ENCODE measurements at places on chromosomes 13 and 19.
A peak's percentile ranks its signal among the peaks of the same experiment; 100 is the strongest.

- no peaks in the 10 kb centered on the region for H3K36me3 ChIP-seq
- H3K4me1 ChIP-seq = peaks cover 55% of the 10 kb centered on the region
- no peak for DNase-seq
- peak overlapping the region; percentile 92 for H3K27ac ChIP-seq
- peak overlapping the region; percentile 94 for H3K4me3 ChIP-seq
- H3K27me3 ChIP-seq = peaks cover 20% of the 10 kb centered on the region
These were observed 4.0 kb downstream of the GRIN2D start for GRCh38 chr19:48397263-48398101.

- no peaks in the 10 kb centered on the region for H3K4me1 ChIP-seq
- no peak for DNase-seq
- no peaks in the 10 kb centered on the region for H3K36me3 ChIP-seq
- H3K27me3 ChIP-seq = no peaks in the 10 kb centered on the region
- H3K4me3 ChIP-seq = no peak overlapping the region
These were observed 18.7 kb upstream of the ATXN8OS start for GRCh38 chr13:70088926-70089325.

- peaks cover 5% of the 10 kb centered on the region for H3K36me3 ChIP-seq
- H3K4me1 ChIP-seq = peaks cover 96% of the 10 kb centered on the region
- DNase-seq = no peak
- peak overlapping the region; percentile 83 for H3K27ac ChIP-seq
These were observed 13.9 kb downstream of the FOXO1 start for GRCh38 chr13:40652588-40652940.

DNA sequence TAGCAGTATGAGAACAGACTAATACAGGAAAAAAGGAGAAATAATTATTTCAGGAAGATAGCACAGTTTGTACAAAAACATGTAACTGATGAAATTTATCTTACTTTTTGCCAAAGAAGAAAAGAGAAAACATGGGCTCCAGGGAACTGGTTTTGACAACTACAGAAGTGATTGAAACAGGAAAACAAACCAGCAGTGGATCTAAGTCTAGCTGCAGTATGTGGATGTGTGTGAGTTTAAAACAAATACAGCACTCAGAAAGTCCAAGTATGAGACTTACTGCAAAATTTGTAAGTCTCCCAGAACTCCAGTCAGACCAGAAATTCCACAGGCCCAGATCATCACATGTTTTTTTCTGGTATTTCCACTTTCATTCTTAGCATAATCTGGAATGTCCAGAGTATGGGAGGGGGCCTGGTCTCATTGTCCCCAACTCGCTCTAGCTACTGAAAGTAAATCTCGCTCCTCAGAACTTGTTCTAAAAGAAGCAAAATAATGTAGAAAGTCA is 259.5 kb downstream of the NHLRC3 start:
- no peak for DNase-seq
- no peaks in the 10 kb centered on the region for H3K4me1 ChIP-seq
- H3K4me3 ChIP-seq = no peak overlapping the region
- H3K36me3 ChIP-seq = peaks cover 3% of the 10 kb centered on the region
- H3K27me3 ChIP-seq = no peaks in the 10 kb centered on the region

DNA sequence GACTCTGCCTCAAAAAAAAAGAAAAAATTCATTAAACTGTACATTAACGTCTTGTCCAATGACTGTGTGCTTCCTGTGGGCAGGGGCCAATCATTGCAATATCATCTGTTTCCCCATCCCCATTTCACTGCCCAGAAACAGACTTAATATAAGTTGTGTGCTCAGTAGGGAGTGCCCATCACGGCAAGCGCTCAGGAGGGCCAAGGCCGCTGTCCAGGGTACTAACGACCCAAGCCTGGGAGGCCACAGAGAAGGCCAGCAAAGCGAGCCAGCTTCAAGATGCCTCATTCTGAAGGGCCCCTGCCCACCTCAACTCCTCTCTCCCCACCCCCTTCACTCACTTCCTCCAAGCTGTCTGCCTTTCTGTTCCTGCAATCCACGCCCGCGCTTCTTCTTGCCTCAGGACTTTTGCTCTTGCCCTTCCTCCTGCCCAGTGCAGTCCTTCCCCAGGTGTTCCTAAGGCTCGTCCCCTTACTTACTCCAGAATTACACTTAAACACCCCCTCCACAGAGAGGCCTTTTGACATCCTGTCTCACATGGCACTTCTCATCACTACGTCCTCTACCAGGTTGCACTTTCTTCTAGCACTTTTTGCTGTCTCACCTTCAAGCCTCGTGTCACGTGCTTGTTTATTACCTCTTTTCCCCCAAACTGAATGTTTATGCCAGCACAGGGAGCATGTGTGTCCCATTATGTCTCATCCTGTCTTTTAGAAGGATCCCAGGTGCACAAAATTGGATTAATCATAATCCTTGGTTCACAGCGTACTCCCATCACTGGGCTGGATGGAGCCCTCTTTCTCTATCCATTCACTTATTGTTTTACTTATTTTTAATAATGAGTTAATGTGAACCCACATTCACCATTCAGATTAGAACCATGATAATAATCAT is 11.3 kb upstream of the POU2F2 start:
- no peak for DNase-seq
- no peak overlapping the region for H3K4me3 ChIP-seq
- H3K36me3 ChIP-seq = no peaks in the 10 kb centered on the region
- no peaks in the 10 kb centered on the region for H3K27me3 ChIP-seq
- peaks cover 17% of the 10 kb centered on the region for H3K4me1 ChIP-seq
- no peak overlapping the region for H3K27ac ChIP-seq

- H3K4me3 ChIP-seq = no peak overlapping the region
- no peak overlapping the region for H3K27ac ChIP-seq
These were observed 2267.7 kb downstream of the PCDH9 start for GRCh38 chr13:64962404-64962803.

DNA sequence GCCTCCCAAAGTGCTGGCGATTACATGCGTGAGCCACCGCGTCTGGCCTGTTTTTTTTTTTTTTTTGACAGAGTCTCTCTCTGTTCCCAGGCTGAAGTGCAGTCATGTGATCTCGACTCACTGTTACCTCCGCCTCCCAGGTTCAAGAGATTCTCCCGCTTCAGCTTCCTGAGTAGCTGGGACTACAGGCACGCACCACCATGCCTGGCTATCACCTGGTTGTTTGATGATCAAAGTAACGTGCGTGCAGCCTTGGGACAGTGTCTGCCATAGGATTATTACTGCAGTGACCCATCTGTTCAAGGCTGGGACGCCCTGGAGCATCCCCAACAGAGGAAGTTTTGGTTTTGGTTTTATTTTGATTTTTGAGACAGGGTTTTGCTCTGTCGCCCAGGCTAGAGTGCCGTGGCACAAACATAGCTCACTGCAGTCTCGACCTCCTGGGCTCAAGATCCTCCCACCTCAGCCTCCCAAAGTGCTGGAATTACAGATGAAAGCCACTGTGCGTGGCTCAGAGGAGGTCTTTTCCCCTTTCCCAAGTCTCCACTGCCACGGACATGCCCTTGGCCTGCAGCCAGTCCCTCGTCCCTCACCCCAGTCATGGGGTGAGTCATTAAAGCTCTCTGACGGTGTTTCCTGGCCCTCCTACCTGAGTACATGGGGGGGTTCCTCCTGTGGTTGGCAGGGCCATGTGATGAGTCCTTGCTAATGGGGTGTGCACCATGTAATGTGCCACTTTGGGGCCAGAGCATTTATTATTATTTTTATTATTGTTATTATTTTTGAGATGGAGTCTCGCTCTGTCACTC is 65.6 kb downstream of the IER2 start:
- peaks cover 38% of the 10 kb centered on the region for H3K4me1 ChIP-seq
- H3K36me3 ChIP-seq = no peaks in the 10 kb centered on the region
- H3K27me3 ChIP-seq = no peaks in the 10 kb centered on the region
- peak overlapping the region; percentile 8 for H3K4me3 ChIP-seq
- no peak for DNase-seq
- H3K27ac ChIP-seq = peak overlapping the region; percentile 87
